ENCODE measurements at places on chromosomes 6 and 20. TPM values are rescaled to one million over a fixed set of nuclear protein-coding genes. Genes with fewer than 3 reads are reported as not detected.

GRCh38 chr6:43823879-43824702 is 54.1 kb downstream of the VEGFA start:
- no peak overlapping the region for H3K4me3 ChIP-seq
- H3K4me1 ChIP-seq: peaks cover 3% of the 10 kb centered on the region
- H3K27ac ChIP-seq: no peak overlapping the region
- peaks cover 28% of the 10 kb centered on the region for H3K27me3 ChIP-seq
- H3K36me3 ChIP-seq: no peaks in the 10 kb centered on the region

- H3K36me3 ChIP-seq: no peaks in the 10 kb centered on the region
- DNase-seq: no peak
- H3K27ac ChIP-seq: no peak overlapping the region
- H3K4me1 ChIP-seq: peaks cover 13% of the 10 kb centered on the region
Observed at GRCh38 chr6:7264686-7265384, 48.2 kb downstream of the SSR1 start.

DNA sequence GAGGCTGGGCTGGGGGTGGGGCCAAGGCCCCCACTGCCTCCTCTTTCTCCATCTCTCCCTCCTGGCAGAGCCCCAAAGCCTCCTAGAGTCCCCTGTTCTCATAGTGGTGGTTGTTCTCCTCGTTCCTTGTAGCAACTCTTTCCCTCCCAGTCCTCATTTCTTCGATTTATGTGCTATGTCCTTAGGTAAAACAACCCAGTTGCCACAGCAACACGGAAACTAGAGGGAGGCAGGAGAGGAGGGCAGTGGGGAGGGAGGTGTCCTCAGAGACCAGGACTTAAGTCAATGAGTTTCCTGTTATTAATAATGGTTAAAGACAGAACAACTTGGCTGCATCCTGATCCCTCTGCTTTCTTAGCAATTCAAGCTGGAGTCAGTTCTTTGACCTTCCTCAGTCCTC is 161.0 kb downstream of the INSM1 start:
- H3K36me3 ChIP-seq: no peaks in the 10 kb centered on the region
- DNase-seq: no peak
- no peak overlapping the region for H3K27ac ChIP-seq
- H3K27me3 ChIP-seq: no peaks in the 10 kb centered on the region
- no peak overlapping the region for H3K4me3 ChIP-seq

DNA sequence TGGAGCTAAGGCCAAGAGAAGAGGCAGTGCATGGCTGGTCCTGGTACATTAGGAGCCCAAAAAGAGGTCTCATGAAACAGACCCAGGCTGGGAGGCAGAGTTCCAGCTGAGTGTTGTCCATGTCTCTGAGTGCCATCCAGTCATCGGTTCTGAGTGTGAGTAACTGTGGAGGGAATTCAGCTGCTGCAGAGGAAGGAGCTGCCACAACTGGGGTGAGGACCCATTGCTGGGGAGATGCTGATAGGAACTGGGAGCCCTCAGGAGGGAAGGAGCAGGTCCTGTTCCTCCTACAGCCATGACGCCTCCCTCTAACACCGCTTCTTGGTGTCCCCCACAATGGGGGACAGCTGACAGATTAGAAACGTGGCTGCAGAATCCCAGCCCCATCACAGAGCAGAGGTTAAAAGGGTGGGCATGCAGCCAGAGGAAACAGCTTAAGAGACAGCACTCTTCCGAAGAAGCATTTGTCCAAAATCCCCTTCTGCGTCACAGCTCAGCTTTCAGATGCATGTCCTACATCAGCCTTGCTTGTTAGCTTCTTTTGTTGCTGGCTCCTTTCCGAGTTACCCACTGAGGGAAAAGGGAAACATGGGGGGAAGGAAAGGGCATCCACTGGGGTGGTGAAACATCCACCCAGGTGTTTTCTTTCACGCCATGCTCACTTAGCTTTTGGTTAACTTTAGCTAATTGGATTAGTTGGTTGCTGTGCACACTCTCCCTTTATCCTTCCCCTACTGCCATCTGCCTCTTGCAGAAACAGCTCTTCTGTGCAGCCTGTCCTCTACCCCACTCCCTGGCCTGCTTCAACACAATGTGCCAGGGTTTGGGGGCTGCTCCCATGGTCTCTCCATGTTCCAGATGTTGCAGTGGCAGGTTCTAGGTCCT is 239.2 kb downstream of the SYNDIG1 start:
- H3K27me3 ChIP-seq: peaks cover 18% of the 10 kb centered on the region
- no peak overlapping the region for H3K4me3 ChIP-seq
- H3K27ac ChIP-seq: no peak overlapping the region
- no peaks in the 10 kb centered on the region for H3K36me3 ChIP-seq

The CD164 gene
- total RNA-seq: 275 TPM

The CDC25B gene
- 194 TPM for total RNA-seq
